ENCODE measurements at places on chromosomes 2 and 18. TPM values are rescaled to one million over a fixed set of nuclear protein-coding genes. Genes with fewer than 3 reads are reported as not detected.

The THAP4 gene
- total RNA-seq, result 84.5 TPM

The RIT2 gene
- total RNA-seq, result not detected

The SFT2D3 gene
- 3.1 TPM for total RNA-seq

The CCDC138 gene
- total RNA-seq, result 1.9 TPM

The PTMA gene
- total RNA-seq, result 207 TPM

The FOXI3 gene
- total RNA-seq, result not detected

Measured in left ventricle myocardium superior (tissue), 1 donor.